ENCODE measurements at places on chromosomes 2 and 18.

GRCh38 chr2:8566774-8567468 lies 114.9 kb upstream of the ID2 start:
- DNase-seq: no peak

- no peak for DNase-seq
These were observed 6.6 kb downstream of the D2HGDH start for GRCh38 chr2:241741016-241741415.

- DNase-seq: no peak
These were observed 761.4 kb downstream of the DCDC2C start for GRCh38 chr2:4464634-4465266.

DNA sequence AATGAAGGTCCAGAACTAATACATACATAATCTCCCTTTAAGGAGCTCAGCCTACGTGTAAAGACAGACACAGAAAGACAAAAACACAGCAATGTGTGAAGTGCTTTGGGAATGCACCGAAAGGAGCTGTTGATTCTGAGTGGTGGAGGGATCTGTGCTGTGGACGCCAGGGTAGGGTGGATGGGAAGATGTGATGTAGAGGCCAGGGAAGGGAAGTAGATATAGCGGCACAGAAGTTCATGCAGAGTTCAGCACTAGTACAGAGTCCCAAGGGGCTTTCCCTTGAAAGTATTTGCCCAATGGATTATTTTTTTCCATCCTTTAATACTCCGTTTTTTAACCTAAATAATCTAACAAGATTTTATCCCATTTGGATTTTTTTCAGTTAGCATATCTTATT lies 32.1 kb upstream of the DOCK10 start:
- no peak for DNase-seq

DNA sequence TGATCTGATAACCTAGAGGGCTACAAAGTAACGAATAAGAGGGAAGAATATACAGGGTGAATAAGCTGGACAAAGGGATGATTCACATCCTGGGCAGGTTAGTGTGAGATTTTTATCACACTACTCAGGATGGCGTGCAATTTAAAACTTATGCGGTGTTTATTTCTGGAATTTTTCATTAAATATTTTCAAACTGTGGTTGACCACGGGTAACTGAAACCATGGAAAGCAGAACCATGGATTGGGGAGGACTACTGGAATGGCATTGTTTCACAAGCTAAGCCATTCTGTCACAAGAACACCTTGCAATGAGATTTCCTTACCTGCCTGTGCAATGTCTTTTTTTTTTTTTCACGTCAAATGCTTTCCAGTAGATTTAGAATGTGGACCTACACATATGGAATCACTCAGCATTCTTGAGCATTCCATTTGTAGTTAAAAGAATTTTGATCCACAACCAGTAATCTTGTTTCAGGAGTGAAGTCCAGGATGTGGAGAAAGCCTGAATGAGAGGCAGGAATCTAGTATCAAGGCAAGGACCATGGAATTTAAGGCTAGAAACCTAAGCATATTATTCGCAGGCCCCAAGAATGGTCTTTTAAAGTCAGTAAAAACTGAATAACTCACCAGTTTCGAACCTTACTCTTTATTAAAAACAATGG lies 8.0 kb upstream of the CDK15 start:
- peak; percentile 83 for DNase-seq

DNA sequence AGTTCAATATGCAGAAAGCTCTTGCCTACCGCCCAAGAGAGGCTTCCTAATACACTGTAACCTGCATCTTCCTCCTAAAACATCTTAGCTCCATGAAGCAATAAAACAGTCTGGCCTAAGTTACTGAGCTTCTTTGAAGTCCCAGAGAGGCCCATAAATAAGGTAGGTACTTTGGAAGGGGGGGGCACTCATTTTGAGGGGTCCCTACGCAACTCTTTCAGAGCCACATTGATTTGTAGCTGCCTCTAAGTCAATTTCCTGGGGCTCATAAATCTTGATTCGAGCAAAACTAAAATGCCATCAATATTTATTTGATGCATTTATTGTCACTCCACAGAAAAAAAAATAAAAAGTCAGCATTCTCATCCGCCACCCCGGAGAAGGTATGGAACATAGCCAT lies 60.4 kb upstream of the SIX2 start:
- DNase-seq: no peak

DNA sequence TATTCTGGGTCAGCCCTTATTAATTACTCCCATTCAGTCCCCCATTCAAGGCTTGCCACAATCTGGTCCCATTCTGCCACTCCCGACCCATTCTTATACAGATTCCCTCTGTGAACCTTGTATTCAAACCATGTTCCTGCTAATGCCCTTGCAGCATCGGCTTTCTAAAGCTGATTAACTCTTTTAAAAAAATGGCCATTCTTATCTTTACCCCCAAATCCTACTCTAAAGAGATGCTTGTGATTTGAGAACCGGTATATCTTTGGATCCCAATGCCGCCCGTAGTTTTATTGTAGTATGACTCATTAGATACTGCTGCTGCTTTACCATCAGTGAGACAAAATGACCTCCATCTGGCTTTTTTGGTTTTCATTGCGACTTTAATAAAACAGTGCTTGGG lies 72.2 kb downstream of the XRCC5 start:
- DNase-seq: no peak

DNA sequence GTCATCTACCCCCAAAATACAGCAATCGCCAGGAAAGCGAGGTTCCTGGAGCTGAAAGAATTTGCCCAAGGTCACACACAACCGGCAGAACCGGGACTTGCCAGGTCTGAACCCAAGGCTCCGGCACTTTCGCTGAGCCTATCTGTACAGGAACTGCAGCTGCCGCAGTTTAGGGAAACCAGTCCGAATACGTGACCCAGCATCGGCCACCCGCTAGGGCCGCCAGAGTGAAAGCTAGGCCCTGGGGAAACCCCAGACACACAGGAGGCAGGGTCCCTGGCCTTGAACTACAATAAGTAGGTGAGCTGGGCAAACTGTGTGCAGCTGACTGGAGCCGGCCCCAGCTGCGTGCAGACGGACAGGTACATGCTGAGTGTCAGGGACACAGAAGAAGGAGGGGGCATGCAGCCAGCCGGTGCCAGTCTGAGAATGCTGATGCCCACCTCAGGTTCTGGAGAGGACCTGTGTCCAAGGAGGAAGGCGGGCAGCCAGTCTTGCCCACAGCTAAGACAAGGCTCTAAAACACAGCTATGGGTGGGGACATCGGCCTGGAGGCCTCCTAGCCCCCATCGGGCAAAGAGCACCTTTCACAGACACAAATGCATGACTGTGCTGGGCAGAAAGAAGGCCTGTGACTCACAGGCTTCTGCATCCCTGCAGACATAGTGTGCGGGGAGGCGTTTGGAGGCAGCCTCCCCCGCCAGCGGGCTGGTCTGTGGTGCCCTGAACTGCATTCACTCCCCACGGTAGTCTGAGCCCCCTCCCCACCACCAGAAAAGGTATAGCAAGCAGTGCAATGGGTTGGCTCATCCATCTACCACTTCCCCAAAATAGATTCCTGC lies 107.4 kb upstream of the ID2 start:
- DNase-seq: no peak

GRCh38 chr2:124480958-124481357 lies 455.9 kb downstream of the CNTNAP5 start:
- DNase-seq: no peak

GRCh38 chr2:157055660-157056199 lies 201.8 kb upstream of the GALNT5 start:
- DNase-seq: no peak

GRCh38 chr2:241443486-241444223 lies 64.7 kb downstream of the STK25 start:
- DNase-seq: no peak

DNA sequence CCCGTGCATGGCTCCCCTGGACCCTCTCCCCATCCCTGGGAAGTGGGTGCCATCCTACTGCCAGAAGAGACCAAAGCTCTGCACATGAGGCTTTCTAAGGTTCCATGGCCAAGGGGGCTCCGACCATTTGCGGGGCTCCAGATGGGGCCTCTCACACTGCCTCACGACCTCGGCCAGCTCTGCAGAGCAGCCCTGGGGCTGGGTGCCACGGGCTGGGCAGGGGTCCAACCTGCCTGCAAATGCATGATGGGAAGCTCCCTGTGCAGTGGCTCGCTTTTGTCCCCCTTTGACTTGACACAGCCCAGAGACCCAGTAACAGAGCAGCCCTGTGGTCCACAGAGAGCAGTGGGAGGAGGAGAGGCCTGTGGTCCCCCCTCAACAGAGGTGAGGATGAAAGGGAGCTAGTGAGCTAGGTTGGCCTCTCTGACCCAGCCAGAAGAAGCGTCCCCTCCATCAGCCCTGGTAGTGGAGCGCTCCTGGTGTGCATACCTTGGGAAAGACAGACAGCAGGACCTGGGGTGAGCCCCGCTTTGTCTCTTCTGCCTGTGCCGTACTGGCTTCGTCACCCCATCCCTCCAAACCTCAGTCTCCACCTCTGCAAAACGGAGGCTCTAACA lies 174.1 kb downstream of the DDX1 start:
- DNase-seq: no peak

DNA sequence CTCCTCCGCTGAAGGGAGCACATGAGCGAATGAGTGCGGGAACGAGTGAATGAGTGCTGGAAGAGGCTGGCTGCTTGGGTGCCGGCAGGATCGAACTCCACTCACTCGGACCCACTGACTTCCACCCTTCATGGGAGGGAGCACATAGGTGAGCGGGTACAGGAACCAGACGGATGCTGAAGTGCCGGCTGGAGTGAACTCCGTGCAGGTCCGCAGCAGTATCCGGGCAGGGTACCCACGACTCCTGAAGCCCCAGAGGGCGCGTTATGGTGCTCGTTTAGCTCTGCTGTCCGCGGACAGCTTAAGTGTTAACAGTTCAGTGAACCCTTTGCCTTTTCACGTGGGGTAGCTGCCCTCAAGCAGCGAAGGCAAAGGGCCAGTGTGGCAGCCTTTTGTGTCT lies 23.2 kb downstream of the RPRM start:
- DNase-seq: no peak

- no peak for DNase-seq
These were observed 37.7 kb downstream of the LHCGR start for GRCh38 chr2:48717846-48718245.

Data from Panc1 (cell line).